ENCODE measurements at places on chromosomes 6 and 20.

DNA sequence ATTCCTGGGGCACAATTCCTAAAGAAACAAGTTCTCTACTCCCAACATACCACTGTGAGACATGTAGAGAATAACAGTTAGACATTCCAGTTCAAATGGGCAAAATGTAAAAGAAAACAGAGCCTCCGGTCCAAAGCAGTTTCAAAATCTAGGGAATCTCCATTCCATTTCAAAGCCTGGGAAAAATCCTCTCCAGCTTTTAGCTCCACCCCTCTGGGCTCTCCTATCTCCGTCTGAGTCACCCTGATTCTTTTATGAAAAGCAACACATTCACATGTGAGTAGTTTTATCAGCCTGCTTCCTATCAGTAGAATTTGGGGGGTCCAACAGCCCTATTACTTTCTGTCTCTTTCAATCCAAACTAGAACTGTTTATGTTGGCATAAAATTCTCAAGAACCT, 3.7 kb downstream of the CSNK2A1 start:
- DNase-seq: no peak

GRCh38 chr6:74807674-74808073, 398.2 kb downstream of the COL12A1 start:
- no peak for DNase-seq

DNA sequence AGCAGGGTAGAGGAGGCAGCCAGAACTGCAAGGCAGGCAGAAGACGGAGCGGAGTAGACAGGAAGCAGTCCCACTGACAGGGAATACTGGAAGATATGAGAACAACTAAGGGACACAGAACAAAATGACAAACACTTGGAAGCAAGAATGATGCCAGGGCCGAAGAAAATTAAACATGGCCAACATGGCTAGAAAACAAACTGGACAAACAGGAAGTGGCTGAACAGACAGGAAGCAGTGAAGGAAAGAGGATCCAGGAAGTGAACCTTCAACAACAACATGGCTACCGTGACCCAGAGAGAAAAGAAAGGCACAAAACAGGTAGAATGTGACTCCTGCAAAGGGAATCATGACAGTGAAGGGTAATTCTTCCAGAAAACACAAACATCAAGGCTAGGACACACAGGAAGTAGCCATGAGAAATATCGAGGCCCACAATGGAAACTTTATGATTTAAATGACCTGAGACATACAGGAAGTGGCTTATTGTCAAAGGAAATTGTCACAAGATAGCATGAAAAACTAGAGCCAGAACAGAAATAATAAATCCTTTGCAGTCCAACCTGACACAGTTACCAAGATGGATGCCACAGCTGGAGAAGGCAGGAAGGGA, 9.1 kb downstream of the COL11A2 start:
- DNase-seq: no peak

DNA sequence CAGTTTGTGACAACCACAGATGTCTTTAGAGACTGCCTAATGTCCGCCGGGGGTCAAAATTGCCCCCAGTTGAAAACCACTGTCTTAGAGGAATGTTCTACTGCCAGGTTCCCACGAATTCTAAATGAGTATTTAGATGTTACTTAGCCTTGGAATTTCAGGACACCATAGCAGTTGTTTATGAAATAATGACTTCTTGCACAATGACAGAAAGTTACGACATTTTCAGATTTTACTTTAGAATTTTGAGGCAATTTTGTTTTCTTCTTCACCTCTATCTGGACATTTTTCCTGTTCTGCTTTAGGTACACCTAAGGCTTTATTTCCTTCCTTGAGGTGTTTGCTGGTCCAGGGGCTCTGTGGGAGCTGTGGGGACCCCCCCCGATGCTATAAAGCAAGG, 83.4 kb downstream of the CCDC170 start:
- no peak for DNase-seq

DNA sequence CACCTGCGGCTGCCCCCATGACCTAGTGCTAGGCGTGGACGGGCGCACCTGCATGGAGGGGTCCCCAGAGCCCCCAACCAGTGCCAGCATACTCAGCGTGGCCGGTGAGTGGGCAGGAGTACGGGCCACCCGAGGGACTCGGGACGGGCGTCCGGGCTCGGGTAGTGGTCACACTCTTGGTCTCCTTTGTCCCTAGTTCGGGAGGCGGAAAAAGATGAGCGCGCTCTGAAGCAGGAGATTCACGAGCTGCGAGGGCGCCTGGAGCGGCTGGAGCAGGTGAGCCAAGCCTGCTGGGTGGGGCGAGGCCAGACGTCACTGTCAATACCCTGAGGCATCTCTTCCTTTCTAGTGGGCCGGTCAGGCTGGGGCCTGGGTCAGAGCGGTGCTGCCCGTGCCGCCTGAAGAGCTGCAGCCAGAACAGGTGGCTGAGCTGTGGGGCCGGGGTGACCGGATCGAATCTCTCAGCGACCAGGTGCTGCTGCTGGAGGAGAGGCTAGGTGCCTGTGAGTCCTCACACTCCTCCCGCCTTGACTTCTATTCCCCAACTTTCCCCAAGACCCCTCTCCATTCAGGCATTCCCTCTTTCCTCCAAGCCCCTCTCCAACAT, 2.9 kb downstream of the EGFL8 start:
- peak; percentile 6 for DNase-seq

GRCh38 chr20:33812908-33813462, 1.8 kb downstream of the CHMP4B start:
- DNase-seq: peak; percentile 26

DNA sequence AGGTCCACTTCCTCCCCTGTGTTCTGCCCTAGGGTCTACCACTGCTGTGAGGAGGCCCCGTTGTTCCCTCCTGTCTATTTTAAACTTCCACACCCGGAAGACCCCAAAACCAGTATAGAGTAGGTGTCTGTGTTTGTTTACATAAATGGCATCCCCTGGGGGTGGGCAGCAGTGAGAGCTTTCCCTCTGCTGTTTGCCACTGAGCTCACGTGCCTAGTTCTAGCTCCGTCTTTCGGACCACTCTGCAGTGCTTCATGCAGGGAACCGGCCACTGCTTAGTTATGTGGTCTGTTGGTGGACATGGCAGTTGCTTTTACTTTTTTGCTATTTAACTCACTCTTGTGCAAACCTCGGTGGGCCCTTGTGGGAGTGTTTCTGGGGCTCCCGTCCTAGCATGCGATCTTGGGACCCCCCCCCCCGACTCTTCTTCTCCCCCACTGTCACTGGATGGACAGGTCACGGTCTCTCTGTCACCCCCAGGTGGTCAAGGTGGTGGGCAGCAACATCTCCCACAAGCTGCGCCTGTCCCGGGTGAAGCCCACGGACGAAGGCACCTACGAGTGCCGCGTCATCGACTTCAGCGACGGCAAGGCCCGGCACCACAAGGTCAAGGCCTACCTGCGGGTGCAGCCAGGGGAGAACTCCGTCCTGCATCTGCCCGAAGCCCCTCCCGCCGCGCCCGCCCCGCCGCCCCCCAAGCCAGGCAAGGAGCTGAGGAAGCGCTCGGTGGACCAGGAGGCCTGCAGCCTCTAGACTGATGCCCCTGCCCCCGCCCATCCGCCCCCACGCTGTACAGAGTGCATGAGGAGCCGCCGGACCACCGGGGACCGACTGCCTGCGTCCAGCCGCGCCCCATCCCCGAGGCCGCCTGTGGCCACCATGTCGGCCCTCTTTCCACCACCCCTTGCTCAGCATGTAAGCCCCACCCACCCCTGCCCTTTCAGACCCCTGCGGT, 40.9 kb downstream of the VSTM2L start:
- no peak for DNase-seq

DNA sequence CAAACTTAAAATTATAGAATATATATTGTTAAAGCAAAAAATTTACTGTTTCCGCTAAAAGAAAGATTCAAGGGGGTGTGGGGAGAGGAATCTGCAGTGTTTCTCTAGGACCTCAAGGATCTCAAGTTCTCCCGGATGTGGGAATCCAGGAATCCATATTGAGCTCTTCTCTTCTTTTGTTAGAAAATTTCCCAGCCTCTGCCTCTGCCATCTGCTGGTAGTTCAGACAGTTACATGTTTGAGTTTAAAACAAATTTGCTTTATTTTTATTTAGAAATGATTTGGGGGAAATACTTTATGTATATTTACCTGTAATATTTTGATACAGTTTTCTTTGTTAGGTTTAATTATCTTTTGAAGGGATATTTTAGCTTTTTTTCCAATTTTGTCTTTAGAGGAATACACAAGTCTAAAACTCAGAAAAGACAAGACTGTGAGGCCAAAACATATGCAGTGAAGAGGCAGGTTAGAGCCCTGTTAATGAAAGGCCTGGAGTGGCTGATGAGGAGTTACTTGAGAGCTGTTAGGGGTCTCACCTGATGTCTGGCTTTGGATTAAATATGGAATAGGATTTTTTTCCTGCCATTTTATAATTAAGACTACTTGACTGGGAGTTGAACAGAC, 268.8 kb downstream of the ARID1B start:
- no peak for DNase-seq

DNA sequence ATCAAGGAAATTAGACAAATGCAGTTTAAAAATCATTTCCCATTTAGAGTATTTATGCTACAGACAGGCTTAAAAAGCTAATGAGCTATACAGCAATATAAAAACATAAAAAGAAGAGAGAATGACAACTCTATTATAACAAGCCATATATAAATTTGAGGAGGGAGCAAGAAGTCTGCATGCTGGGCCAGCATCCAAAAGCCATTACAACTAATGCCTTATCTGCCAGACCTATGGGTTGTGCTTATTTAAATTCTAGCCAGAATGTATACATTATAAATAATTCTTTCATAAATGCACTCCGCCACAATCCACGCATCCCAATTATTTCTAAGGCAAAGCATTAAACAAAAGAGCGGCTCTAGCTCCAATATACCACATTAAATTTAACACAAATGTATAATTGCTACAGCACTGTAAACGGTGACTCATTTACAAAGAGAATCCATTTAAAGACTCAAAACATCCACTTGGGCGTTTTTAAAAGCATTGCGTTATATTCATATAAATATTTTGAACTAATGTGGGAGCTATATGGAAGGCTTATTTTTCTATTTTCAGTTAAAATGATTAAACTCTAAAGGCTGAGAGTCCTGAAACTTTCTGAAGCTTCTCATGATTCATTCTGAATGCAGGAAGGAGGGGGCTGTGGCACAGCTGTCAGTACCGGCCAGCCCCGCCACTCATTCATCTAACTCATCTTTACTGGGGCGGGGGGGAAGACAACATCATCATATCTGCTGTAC, 37.7 kb upstream of the RAB22A start:
- no peak for DNase-seq

DNA sequence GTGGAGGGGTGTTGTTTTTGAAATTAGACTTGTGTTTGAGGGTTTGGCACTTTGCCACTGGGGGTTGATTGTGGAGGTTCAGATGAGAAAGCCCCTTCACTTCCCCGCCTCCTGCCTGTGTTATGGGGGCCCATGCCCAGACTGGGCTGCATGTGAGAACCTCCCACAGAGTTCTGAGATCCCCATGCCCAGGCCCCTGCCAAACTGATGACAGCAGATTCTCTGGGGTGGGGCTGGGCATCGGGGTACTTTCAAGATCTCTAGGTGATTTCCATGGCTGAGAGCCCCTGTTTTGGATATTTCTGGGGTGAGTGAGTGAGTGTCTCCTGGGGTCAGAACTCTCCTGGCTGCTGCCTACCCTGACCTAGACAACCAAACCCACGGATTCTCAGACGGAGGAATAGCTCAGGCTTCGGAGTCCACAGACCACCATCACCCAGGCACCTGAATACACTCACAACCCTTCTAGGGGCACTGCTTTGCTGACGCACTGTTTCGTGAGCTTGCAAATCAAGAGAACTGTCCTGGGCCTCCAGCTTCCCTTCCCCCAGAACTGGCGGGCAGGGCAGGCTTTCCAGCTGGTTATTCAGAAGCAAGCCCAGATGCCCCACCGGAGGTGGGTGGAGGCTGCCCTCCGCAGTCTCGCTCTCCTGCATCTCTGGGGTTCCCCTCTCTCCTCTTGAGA, 6.3 kb downstream of the BCAS1 start:
- DNase-seq: peak; percentile 42

- no peak for DNase-seq
Observed at GRCh38 chr6:97198046-97198565, 84.9 kb downstream of the MMS22L start.

DNA sequence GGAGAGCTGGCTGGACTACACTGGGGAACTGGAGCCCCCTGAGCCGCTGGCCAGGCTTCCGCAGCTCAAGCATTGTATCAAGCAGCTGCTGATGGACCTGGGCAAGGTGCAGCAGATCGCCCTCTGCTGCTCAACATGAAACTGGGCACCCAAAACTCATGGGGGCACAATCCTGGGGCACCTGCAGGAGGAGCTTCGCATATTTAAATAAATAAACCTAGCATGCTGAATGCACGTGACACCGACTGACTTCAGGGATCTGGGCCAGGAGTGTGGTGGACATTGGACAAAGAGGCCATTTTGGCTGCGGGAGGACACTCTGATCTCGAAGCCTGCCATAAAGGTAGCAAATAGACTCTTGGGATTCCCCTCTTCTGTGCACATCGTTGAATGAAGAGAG, 6.8 kb downstream of the SCAND1 start:
- DNase-seq: peak; percentile 40

- DNase-seq: no peak
Observed at GRCh38 chr6:145569140-145569539, 166.2 kb downstream of the EPM2A start.

GRCh38 chr6:162940426-162940825, 212.7 kb downstream of the PACRG start:
- DNase-seq: no peak

DNA sequence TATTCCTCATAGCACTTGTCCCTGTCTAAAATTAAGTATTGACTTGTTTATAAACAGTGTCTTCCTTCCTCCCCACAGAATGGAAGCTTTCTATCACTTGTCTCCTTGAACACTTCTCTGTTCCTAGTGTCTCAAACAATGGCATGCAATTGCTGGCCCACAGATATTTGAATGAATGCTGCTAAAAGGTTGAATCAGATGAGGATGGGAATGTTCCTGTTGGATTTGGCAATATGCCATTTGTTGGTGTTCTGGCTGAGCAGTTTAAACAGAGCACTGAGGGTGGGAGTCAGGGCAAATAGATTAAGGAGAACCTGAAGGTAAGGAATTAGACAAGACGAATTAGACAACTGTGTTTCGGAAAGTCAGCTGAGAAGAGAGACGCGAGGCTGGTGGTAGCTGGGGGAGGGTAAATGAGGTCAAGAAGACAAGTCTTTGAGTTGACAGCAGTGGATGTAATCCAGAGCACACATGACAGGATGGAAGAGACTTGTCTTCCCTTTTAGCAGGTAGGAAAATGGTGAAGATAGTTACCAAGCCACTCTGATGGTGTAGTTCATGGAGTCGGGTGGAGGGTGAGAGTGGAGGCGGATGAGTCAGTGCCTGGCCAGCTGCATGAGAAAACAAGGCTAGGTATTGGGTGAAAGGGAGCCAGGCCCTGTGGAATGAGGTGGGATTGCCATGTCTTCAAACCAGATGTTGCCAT, 58.3 kb upstream of the GNRH2 start:
- DNase-seq: no peak

DNA sequence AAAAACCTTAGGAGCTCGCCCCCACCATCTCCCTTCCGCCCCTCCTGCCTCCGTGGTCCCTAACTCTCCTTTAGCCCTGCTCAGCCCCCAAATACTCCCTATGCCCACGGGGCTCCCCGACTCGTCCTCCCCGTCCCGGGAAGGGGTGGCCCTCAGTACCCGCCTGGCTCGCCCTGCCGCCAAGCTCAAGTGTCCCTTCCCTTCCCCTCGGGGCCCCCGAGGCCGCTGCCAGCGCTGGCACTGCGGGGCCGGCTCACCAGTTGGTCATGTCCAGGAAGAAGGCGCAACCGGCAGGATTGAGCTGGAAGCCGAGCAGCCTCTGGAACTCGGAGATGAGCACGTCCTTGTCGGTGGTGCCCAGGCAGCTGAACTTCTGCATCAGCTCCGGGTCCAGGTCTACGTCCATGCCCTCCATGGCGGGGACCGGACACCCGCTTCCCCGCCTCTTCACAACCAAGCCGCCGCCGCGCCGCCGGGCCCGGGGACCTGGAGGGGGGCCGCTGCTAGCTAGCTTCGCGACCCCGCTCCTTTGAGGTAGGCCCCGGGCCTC, 303 bp downstream of the ILRUN start:
- no peak for DNase-seq
